B cell (primary cell): ENCODE measurements at places on chromosomes 1 and 21. TPM values are rescaled to one million over a fixed set of nuclear protein-coding genes. Genes with fewer than 3 reads are reported as not detected.
A peak's percentile ranks its signal among the peaks of the same experiment; 100 is the strongest.

- no peak for DNase-seq
- H3K36me3 ChIP-seq: no peaks in the 10 kb centered on the region
- no peaks in the 10 kb centered on the region for H3K4me1 ChIP-seq
- no peaks in the 10 kb centered on the region for H3K27me3 ChIP-seq
These were observed 954.5 kb downstream of the ADGRL2 start for GRCh38 chr1:82755191-82755590.

The HCRTR1 gene
- polyA plus RNA-seq: not detected in 2 replicates

GRCh38 chr1:2823921-2824610, 22.6 kb upstream of the TTC34 start:
- no peak overlapping the region for H3K27ac ChIP-seq
- H3K4me1 ChIP-seq: no peaks in the 10 kb centered on the region
- no peak for DNase-seq
- H3K27me3 ChIP-seq: peaks cover 14% of the 10 kb centered on the region

The KRTAP19-1 gene
- polyA plus RNA-seq: not detected in 2 replicates

- no peak overlapping the region for H3K4me3 ChIP-seq
- H3K27ac ChIP-seq: no peak overlapping the region
- no peaks in the 10 kb centered on the region for H3K4me1 ChIP-seq
These were observed 86.9 kb downstream of the NAV1 start for GRCh38 chr1:201625851-201626251.

GRCh38 chr1:111924786-111925185, 64.7 kb downstream of the KCND3 start:
- H3K4me3 ChIP-seq: no peak overlapping the region
- DNase-seq: no peak
- H3K36me3 ChIP-seq: no peaks in the 10 kb centered on the region

GRCh38 chr1:35506960-35507912, 50.0 kb downstream of the KIAA0319L start:
- no peak overlapping the region for H3K4me3 ChIP-seq
- no peak for DNase-seq
- H3K36me3 ChIP-seq: peaks cover 20% of the 10 kb centered on the region
- H3K4me1 ChIP-seq: peaks cover 26% of the 10 kb centered on the region

DNA sequence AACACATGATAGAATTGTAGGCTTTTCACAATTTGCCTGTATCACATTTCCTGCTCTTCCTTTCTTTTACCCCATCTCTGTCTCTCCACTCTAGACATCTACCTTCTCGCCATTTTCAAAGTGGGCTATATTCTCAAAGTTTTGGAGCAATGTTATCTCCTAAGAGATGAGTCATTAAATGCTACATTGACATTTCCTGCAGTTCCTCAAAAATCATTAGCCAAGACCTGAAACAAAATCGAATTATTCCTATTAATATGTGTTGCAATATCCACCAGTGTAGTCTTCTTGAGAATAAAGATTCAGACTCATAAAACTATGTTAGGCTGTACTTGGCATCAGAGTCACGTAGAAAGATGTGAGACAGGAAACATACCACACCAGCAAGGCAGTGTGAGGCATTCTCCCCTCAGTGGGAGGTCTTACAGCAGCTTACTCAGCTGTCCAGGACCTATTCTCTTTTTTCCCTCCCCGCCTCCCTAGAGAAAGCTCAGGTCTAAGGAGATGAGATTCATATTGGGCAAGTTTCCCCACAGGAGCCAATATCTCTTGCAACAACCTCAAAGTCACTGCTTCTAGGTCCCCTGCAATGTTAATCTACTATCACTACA, 38.8 kb downstream of the FRRS1 start:
- DNase-seq: no peak
- no peaks in the 10 kb centered on the region for H3K4me1 ChIP-seq
- no peak overlapping the region for H3K27ac ChIP-seq
- H3K36me3 ChIP-seq: no peaks in the 10 kb centered on the region
- H3K27me3 ChIP-seq: no peaks in the 10 kb centered on the region

The ELAVL4 gene
- polyA plus RNA-seq: not detected in 2 replicates

GRCh38 chr1:157482174-157482573, 70.1 kb downstream of the FCRL5 start:
- no peak for DNase-seq
- H3K4me3 ChIP-seq: no peak overlapping the region
- no peaks in the 10 kb centered on the region for H3K36me3 ChIP-seq
- no peak overlapping the region for H3K27ac ChIP-seq

The FCRL2 gene
- 184 and 254 TPM in 2 replicates for polyA plus RNA-seq

- no peak overlapping the region for H3K4me3 ChIP-seq
- no peak for DNase-seq
- no peaks in the 10 kb centered on the region for H3K27me3 ChIP-seq
- no peaks in the 10 kb centered on the region for H3K36me3 ChIP-seq
These were observed 764.8 kb downstream of the ADGRL2 start for GRCh38 chr1:82565546-82565945.

GRCh38 chr1:116318897-116319296, 54.1 kb upstream of the ATP1A1 start:
- H3K4me3 ChIP-seq: no peak overlapping the region
- H3K36me3 ChIP-seq: no peaks in the 10 kb centered on the region
- no peaks in the 10 kb centered on the region for H3K27me3 ChIP-seq
- no peak for DNase-seq
- no peak overlapping the region for H3K27ac ChIP-seq

The ERVH48-1 gene
- not detected in 2 replicates for polyA plus RNA-seq

The SAMD13 gene
- polyA plus RNA-seq: not detected in 2 replicates

DNA sequence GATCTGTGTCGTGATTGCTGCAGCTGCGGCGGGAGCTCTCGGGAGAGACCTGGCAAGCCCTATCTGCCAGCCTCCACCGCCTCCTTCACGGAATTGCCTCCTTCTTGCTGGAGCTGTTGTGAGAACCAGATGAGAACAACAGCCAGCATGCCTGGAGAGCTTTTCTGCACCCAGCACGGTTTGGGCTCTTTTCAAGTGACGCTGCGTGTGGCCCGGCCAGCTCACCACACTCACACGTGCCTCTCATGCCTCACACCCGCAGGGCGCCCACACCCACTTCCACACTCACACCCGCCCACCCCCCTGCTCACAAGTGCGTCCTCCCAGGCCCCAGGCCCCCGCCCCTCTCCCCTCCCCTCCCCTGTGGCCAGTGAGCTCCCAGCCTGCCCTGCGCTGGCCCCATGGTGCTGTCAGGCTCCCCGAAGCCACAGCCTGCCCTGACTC, 135.7 kb upstream of the RUNX3 start:
- no peaks in the 10 kb centered on the region for H3K36me3 ChIP-seq
- DNase-seq: no peak
- H3K4me3 ChIP-seq: no peak overlapping the region

DNA sequence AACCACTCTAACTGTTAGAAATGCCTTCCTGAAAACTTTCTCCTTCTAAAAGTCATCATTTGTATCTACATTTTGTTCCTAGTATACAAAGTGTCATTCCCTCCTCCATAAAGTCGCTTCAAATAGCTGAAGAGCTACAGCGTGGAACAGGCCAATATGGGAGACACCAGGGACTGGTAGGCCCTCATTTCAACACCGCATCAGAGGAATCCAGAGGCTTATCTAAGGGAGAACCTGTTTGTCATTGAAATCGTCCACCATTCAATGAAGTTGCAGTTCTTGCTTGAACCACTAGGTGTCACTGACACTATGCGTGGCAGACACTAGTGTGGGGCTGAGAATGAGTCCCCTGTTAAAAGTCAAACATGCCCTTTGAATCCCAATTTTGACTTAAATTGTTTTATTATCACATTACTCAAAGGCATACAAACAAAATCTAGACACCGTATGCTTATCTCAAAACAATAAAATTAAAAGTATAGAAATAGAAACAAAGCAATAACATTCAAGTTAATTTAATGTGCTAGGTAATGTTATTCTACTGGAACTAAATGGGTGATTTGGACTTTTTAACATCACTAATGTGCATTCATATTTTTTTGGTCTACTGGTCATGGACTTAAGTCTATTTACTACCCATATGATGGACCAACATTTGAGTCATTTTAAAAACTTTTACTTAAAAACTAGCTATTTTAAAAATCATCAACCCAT, 182.3 kb downstream of the FCRL5 start:
- DNase-seq: peak; percentile 72
- no peaks in the 10 kb centered on the region for H3K36me3 ChIP-seq
- H3K4me3 ChIP-seq: no peak overlapping the region

DNA sequence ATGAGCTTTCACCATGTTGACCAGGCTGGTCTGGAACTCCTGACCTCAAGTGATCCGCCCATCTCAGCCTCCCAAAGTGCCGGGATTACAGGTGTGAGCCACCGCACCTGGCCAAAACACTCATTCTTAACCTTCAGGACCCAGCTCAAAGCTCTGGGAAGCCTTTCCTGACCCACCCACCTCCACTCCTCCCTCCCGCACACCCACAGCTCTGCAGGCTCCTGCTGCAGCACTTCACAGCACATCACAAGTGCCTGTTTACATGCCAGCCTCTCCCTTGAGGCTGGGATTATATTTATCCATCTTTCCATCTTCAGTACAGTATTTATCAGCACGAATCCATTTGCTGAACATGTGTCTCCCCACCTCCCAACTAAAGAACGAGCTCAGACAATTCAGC, 14.9 kb downstream of the SLC9A1 start:
- peaks cover 32% of the 10 kb centered on the region for H3K4me1 ChIP-seq
- no peak overlapping the region for H3K4me3 ChIP-seq
- H3K27me3 ChIP-seq: no peaks in the 10 kb centered on the region
- H3K27ac ChIP-seq: no peak overlapping the region
- DNase-seq: no peak

- H3K27me3 ChIP-seq: no peaks in the 10 kb centered on the region
- H3K4me1 ChIP-seq: no peaks in the 10 kb centered on the region
- no peak for DNase-seq
- no peak overlapping the region for H3K27ac ChIP-seq
- no peak overlapping the region for H3K4me3 ChIP-seq
- no peaks in the 10 kb centered on the region for H3K36me3 ChIP-seq
These were observed 165.5 kb upstream of the KCNJ6 start for GRCh38 chr21:38081708-38082107.

The SYNC gene
- polyA plus RNA-seq: not detected in 2 replicates

The LRRC71 gene
- polyA plus RNA-seq: not detected in 2 replicates

DNA sequence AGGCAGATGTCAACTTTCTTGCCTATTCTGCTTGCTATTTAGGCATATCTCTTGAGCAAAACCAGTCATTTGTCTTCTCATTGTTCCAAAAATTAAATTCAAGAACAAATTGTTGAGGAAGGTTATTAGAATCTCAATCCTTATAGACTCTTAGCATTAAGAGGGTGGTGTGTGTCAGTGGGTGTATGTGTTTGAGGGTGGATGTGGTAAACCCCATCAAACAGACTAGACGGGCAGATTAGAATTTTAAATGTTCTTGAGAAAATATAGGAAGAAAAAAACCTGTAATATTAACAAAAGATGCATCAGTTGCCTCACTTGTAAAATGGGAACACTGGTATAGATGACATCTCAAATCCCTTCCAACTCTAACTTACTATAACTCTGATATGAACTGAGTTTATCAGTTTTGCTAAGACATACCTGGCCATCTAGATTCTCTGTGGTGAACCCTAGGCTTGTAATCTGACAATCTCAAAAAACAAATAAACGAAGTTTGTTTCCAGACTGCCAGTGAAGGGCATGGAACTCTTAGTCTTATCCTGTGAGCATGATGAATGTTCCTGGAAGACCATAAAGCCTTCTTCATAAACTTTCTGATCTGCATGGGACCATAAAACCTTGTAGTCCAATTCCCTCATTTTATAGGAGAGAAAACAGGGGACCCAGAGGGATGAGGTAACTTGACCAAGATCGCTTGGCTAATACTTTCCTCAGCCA, 176.3 kb upstream of the SGIP1 start:
- H3K4me3 ChIP-seq: no peak overlapping the region
- H3K27me3 ChIP-seq: no peaks in the 10 kb centered on the region
- H3K4me1 ChIP-seq: peaks cover 44% of the 10 kb centered on the region
- DNase-seq: no peak

GRCh38 chr1:243917863-243918565, 68.0 kb upstream of the AKT3 start:
- no peak overlapping the region for H3K27ac ChIP-seq
- H3K36me3 ChIP-seq: no peaks in the 10 kb centered on the region
- H3K4me1 ChIP-seq: peaks cover 19% of the 10 kb centered on the region
- peaks cover 43% of the 10 kb centered on the region for H3K27me3 ChIP-seq
- H3K4me3 ChIP-seq: peak overlapping the region; percentile 52

- H3K27ac ChIP-seq: no peak overlapping the region
- H3K4me1 ChIP-seq: no peaks in the 10 kb centered on the region
- H3K36me3 ChIP-seq: no peaks in the 10 kb centered on the region
- no peak overlapping the region for H3K4me3 ChIP-seq
- no peak for DNase-seq
- H3K27me3 ChIP-seq: no peaks in the 10 kb centered on the region
These were observed 695.4 kb downstream of the BRINP3 start for GRCh38 chr1:189782295-189782694.

The KCNJ9 gene
- not detected in 2 replicates for polyA plus RNA-seq

DNA sequence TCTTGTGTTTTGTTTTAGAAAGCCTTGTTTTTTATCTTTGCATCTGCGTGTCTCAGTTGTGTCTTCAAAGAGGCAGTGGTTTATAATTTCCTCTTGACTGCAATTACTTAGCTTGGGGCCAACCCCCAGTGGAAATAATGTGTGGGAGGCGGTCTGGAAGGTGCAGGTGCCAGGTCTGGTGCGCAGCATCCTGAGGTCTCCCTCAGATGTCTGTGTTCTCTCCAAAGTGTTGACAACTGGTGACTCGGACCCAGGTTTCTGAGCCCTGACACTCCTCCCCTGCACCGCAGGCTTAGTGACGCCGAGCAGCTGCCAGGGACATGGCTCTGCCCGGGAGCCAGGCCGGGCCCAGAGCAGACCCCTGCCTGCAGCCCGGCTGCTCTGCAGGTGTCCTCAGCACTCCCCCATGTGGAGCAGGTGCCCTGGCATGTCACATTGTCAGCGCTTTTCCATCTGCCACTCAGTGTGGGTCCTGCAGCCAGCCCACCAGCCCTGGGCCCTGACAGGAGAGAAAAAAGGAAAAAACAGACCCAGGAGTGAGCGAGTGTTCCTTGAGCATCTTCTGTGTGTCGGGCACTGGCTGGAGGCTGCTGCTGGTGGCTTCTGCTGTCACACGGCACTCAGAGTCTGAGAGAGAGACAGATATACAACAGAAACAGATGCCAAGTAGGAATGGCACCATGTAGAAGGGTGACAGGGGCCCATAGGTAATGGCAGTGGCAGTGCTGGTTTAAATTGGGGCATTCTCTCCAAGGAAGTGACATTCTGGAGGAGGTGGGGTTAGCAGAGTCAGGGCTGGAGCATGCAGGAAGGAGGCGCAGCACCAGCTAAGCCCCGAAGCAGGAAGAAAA, 24.8 kb upstream of the SELENON start:
- H3K27me3 ChIP-seq: peaks cover 11% of the 10 kb centered on the region
- H3K27ac ChIP-seq: no peak overlapping the region
- peak; percentile 30 for DNase-seq
- peaks cover 46% of the 10 kb centered on the region for H3K4me1 ChIP-seq
